ENCODE measurements at places on chromosomes 4 and X.

- no peak for DNase-seq
Observed at GRCh38 chr4:84971319-84971932, 4.9 kb upstream of the WDFY3 start.

GRCh38 chrX:154046031-154046781 lies 26.5 kb upstream of the IRAK1 start:
- DNase-seq: no peak

GRCh38 chr4:128416921-128417320 lies 129.3 kb upstream of the PGRMC2 start:
- no peak for DNase-seq

DNA sequence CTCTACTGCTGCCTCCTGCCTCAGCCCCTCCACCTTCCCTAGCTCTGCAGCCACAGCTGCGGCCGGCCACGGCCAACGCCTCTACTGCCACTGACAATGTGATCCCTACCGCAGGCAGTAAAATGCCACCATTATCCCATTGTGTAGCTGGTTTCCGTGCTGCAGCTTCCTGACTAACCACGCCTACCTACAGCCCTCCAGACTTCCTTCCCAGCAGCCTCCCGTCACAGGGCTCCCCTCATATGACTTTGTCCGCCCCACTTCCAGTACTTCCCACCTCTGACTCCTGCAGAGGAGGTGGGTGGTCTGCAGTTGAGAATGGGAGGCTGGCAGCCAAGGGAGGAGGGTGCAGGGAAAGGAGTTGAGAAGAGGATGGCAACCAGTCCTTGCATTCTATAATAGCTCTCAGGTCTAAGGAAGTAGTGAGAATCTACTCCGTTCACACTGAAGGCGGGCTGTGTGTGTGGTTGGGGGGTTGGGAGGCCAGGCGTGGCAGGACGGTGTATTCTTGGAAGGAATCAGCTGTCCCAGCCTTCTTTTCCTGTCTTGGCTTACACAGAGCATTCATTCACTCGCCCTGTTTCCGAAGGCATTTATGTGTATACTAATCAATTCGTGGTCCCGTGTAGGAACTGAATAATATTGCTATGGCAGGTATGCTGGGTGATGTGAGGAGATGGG lies 33.1 kb upstream of the USP51 start:
- DNase-seq: no peak

DNA sequence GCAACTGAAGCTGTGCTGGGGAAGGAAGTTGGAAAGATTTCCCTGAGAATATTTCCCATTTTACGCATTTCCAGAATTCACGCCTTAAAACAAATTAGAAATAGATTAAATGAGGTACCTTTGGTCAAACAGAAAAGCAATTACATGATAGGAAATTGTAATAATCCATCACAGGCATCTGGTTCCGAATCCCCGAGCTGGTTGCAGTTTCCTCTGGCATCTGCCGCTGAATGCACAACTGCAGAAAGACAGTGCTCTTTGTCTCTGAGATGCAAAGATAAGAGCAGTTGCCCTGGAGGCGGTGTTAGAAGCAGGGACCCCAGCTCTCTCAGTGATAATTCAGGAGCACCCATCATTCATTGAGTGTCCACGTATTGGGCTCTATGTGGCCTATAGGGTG lies 224.4 kb downstream of the LDB2 start:
- no peak for DNase-seq

- no peak for DNase-seq
Observed at GRCh38 chr4:113025416-113025815, 24.0 kb upstream of the ANK2 start.

- DNase-seq: no peak
Observed at GRCh38 chrX:30814978-30815377, 74.1 kb downstream of the TAB3 start.

GRCh38 chrX:106005684-106006083 lies 32.8 kb downstream of the SERPINA7 start:
- DNase-seq: no peak

GRCh38 chrX:151982222-151982621 lies 7.7 kb upstream of the GABRE start:
- no peak for DNase-seq

GRCh38 chr4:81650606-81651242 lies 179.0 kb upstream of the RASGEF1B start:
- no peak for DNase-seq

- DNase-seq: no peak
Observed at GRCh38 chrX:142711796-142712290, 313.9 kb upstream of the SPANXN4 start.

- no peak for DNase-seq
Observed at GRCh38 chr4:81337211-81337610, 122.2 kb upstream of the PRKG2 start.

DNA sequence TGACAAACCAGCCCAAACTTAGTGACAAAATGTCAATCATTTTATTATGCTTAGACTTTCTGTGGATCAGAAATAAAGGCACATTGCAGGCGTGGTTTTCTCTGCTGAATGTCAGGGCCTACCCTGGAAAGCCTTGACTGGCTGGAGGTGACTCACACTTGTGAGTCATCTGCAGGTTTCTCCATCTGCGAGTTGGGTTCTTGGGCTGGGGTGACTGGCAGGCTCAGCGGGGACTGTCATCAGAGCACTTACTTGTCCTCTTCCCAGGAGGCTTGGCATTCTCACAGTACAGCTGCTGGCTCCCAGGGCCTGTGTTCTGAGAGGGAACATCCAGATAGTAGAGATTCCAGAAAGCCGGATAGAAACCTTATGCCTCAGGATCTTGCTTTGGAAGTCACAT lies 153.8 kb upstream of the AGA start:
- DNase-seq: no peak

- DNase-seq: no peak
Observed at GRCh38 chrX:638482-639131, 8.0 kb downstream of the SHOX start.

DNA sequence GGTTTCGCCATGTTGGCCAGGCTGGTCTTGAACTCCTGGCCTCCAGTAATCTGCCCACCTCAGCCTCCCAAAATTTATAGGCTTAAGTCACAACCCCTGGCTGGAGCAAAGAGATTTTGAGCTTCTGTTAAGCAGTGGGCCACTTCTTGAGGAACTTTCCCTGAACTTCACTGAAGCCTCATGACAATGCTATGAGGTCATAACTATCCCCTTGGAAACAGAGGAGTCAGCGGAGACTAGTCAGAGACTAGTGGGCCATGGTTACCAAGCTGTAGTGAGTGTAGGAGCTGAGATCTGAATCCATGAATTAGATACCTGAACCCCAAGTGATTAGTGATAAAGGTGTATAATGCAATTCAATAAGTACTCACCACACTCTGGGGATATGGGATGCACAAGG lies 145.1 kb upstream of the MSX1 start:
- DNase-seq: no peak

DNA sequence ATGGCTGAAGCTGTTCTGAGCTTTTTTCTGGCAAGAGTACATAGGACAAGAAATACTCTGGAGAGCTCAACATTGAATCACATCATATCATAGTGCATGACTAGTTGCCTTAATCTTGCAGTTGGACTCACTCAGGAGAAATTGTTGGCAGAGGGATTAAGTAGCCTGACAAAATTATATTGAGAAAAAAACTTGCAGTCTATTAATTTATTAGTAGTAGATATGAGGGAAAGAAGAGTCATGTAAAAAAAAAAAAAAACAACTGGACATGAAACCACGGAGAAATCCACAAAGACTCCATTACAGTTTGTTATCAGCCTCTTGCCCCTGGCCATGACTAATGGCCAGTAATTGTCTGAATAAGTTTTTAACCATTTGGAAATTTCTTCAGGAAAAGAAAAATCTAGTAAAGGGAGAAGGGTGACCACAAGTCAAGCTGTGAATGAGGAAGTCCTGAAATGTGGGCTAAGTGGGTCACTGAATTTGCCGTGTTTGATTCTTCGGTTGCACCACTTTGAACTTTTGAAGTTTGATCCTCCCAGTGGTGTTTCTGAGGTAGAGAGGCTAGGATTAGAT lies 45.6 kb downstream of the FHL1 start:
- DNase-seq: no peak

DNA sequence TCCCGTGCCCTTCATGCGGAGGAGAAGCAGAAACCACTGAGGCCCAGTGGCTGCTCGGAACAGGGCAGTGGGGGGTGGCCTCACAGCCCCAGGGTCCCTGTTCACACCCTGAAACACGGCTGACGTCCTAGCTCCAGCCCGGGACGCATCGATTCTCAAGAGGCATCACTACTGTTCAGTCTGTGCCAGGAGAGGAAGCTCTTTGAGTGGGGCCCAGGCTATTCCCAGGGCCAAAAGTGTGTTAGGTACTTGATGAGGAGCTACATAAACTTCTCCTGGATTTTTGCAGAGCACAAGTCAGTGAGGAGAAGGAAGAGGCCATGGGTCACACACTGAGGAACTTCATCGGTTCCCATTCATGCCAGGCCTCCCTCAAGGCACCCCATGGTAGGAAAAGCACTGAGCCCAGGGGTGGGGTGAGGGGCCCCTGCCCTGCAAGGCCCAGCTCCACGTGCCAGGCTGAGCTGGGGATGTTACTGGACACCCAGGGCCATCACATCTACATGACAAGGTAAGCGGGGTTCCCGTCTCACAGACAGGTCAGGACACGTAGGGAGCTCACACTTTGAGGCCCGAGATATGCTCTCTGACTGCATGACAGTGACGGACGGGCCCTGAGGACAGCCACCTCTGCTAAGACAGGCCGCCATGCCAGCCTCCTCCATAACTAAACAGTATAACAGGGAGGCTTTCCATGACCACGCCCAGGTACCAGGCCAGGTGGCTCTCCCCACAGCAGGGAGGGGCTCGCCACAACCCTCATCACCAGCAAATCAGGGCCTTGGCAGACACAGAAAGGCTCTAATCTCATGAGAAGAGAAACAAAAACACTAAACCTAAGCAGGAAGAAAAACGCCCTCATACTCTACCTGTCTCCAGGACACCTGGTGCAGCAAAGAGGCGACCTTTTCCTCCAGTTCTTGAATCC lies 12.4 kb downstream of the TNIP2 start:
- no peak for DNase-seq
